Natural killer cell treated with Interleukin-12 subunit alpha and Interleukin-12 subunit beta and Interleukin-15 and Interleukin-18, amount 100 ng/mL, for 72 hours (primary cell): ENCODE measurements at places on chromosomes 2 and 18. TPM values are rescaled to one million over a fixed set of nuclear protein-coding genes. Genes with fewer than 3 reads are reported as not detected.

DNA sequence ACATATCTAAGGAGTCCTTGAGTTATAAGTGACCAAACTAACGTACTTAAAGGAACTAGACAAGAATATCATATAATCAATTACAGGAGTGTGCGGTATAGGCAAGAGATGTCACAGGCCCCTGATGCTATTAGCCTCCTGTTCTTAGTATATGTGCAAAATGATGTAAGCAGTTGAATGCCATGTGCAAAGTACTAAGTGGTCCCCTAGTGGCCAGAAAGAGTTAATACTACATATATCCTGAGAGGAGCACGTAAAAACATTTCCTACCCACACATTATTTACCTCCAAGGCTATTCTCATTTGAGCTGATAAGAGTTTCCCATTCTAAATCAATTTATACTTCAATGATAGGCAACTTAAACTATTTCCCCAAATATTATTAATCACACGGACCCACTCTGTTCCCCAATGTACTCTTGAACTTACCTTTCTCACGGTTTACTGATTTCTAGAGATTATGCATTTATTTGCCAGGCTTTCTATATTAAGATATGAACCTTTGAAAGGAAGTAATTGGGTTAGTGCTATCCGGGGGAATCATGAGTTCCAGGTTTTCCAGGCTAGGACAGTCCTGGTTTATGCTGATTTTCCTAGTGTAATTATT lies 158.0 kb upstream of the KLHL14 start:
- no peaks in the 10 kb centered on the region for H3K36me3 ChIP-seq
- no peak overlapping the region for H3K27ac ChIP-seq
- DNase-seq = no peak
- H3K27me3 ChIP-seq = no peaks in the 10 kb centered on the region

The TCF23 gene
- not detected for total RNA-seq

GRCh38 chr2:19888831-19889230 lies 13.0 kb downstream of the TTC32 start:
- peaks cover 4% of the 10 kb centered on the region for H3K36me3 ChIP-seq
- no peak for DNase-seq
- H3K27me3 ChIP-seq = no peaks in the 10 kb centered on the region
- H3K4me3 ChIP-seq = no peak overlapping the region
- no peak overlapping the region for H3K27ac ChIP-seq

DNA sequence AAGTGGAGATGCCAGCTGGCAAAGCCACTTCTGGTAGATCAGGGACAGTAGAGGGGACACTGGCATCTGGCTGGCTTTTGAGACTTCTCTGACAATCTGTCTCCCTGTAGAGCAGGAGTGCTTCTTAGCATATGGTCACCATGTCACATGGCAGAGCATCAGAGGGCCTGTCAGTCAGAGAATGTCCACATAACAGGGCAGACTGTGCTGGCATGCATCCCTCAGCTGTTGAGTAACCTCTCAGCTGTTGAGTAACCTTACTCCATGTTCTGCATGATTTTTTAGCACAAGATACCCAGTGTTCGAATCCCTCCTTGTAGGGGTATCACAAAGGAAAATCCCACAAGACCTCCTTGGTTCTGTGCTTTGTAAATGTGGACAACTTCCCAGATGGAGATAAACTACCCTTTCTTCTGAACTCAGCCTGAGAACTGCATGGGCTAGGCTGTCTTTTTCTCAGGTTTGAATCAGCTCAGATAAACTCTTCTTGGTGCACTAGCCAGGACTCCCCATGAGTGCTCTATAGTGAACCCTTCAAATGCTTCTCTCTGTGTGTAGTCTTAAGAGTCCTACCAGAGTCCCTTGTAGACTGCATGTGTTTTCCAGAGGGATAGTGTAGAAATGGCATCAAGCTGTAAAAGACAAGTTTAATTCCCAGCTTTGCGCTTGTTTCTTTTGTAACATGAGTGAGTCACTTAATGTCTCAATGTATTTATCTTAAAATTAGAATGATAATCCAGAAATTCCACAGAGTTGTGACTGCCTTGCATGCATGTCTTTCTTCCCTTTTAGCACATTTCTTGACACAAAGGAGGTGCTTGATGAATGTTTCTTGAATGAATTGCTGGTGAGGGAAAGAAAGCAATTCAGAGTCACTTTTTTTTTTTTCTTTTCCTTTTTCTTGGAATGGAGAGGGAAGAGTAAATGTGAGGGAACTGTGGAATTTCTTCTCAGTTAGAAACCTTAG lies 442.3 kb upstream of the HNMT start:
- H3K4me1 ChIP-seq = no peaks in the 10 kb centered on the region
- no peaks in the 10 kb centered on the region for H3K27me3 ChIP-seq

- no peaks in the 10 kb centered on the region for H3K4me1 ChIP-seq
Observed at GRCh38 chr2:66839551-66840320, 404.8 kb downstream of the MEIS1 start.

DNA sequence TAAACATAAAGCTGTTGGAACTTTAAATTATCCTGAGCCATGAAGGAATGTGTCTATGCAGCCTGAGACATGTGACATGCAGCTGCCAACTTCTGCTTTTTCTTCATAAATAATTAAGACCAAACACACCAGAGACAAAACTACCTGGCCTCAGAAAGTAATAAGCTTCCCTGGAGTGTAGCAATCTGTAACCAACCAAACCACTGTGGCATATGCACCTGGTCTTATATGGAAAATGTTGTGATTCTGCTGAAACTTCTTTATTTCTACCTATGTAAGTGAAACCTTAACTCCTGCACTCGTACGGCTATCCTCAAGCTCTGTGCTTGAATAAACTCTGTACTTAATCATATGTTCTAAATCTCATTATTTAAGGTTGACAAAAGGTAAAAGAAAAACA lies 515.0 kb downstream of the TMEM182 start:
- no peaks in the 10 kb centered on the region for H3K4me1 ChIP-seq
- no peaks in the 10 kb centered on the region for H3K36me3 ChIP-seq
- no peak overlapping the region for H3K4me3 ChIP-seq
- H3K27ac ChIP-seq = no peak overlapping the region

DNA sequence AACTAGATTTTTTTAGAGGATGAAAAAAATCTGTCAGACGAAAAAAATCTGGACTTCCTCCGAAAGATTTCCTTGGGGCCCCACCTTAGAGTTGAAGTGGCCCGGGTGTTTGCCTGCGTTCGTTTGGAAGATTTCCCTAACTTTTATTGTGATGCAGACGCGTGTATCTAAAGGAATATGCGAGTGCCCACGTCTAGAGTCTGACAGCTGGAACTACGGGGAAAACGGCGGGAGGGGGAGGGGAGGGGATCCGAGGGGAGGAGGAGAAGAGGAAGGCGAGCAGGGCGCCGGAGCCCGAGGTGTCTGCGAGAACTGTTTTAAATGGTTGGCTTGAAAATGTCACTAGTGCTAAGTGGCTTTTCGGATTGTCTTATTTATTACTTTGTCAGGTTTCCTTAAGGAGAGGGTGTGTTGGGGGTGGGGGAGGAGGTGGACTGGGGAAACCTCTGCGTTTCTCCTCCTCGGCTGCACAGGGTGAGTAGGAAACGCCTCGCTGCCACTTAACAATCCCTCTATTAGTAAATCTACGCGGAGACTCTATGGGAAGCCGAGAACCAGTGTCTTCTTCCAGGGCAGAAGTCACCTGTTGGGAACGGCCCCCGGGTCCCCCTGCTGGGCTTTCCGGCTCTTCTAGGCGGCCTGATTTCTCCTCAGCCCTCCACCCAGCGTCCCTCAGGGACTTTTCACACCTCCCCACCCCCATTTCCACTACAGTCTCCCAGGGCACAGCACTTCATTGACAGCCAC lies 2.4 kb upstream of the SP9 start:
- peak overlapping the region; percentile 21 for H3K27ac ChIP-seq
- no peaks in the 10 kb centered on the region for H3K36me3 ChIP-seq
- H3K4me1 ChIP-seq = peaks cover 35% of the 10 kb centered on the region
- H3K4me3 ChIP-seq = peak overlapping the region; percentile 56
- DNase-seq = no peak

- H3K27ac ChIP-seq = no peak overlapping the region
- DNase-seq = no peak
- H3K4me1 ChIP-seq = peaks cover 21% of the 10 kb centered on the region
- peaks cover 5% of the 10 kb centered on the region for H3K36me3 ChIP-seq
- no peaks in the 10 kb centered on the region for H3K27me3 ChIP-seq
Observed at GRCh38 chr2:101249826-101250225, 2.9 kb upstream of the CNOT11 start.

DNA sequence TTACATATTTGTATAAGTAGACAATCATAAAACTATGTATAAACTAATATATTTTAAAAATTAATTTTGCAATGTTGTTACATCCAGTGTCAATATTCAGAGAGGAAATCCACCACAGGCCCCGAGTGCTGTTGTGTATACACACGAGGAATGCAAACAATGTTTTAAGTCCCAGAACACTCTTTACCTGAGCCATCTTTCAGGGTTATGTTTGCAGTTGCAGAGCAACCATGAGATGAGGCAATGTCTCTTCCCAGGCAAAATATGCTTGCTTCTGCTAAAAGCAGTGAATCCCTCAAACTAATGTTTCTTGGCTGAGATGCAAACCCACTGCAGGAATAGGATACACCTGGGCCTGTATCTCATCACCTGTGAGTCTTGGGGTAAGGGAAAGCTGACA lies 91.3 kb downstream of the ASXL2 start:
- no peak overlapping the region for H3K4me3 ChIP-seq
- H3K4me1 ChIP-seq = peaks cover 28% of the 10 kb centered on the region
- no peaks in the 10 kb centered on the region for H3K36me3 ChIP-seq
- H3K27me3 ChIP-seq = no peaks in the 10 kb centered on the region
- no peak overlapping the region for H3K27ac ChIP-seq

The CDKL4 gene
- total RNA-seq = not detected

The DLGAP1 gene
- total RNA-seq = not detected

The CABLES1 gene
- total RNA-seq = 0.39 TPM

GRCh38 chr2:9629222-9630116 lies 1.3 kb downstream of the YWHAQ start:
- H3K4me3 ChIP-seq = peak overlapping the region; percentile 99
- no peaks in the 10 kb centered on the region for H3K27me3 ChIP-seq
- peaks cover 36% of the 10 kb centered on the region for H3K36me3 ChIP-seq
- peaks cover 50% of the 10 kb centered on the region for H3K4me1 ChIP-seq
- H3K27ac ChIP-seq = peak overlapping the region; percentile 48

The CHAC2 gene
- total RNA-seq = 19.3 TPM

GRCh38 chr18:47931718-47932103 lies 1.3 kb upstream of the SMAD2 start:
- peak overlapping the region; percentile 81 for H3K4me3 ChIP-seq
- DNase-seq = no peak
- H3K27me3 ChIP-seq = no peaks in the 10 kb centered on the region
- H3K4me1 ChIP-seq = peaks cover 30% of the 10 kb centered on the region
- H3K36me3 ChIP-seq = no peaks in the 10 kb centered on the region
- peak overlapping the region; percentile 59 for H3K27ac ChIP-seq

DNA sequence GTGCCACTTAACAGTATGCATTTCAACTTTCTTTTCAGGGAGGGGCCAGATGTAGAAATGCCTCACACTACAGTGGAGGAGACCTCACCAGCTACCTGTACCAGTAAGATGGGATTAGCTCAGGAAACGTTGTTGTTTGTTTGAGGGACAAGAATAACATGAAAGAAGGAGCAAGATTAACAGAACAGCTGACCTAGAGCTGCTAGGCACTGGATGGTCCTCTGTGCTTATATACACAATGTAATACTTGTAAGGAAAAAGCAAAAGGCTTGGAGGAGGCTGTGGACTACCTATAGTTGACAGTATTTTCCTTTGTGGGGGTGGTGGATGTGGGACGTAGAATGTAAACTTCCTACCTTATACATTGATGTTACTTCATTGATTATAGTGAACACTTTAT lies 154.4 kb downstream of the FMNL2 start:
- DNase-seq = no peak
- no peaks in the 10 kb centered on the region for H3K36me3 ChIP-seq
- peaks cover 19% of the 10 kb centered on the region for H3K27me3 ChIP-seq
- H3K4me3 ChIP-seq = no peak overlapping the region

The SERPINB12 gene
- not detected for total RNA-seq

- H3K36me3 ChIP-seq = no peaks in the 10 kb centered on the region
- H3K27ac ChIP-seq = no peak overlapping the region
- no peak overlapping the region for H3K4me3 ChIP-seq
- no peaks in the 10 kb centered on the region for H3K4me1 ChIP-seq
Observed at GRCh38 chr18:58511897-58512581, 116.9 kb downstream of the ALPK2 start.

The DCDC2C gene
- not detected for total RNA-seq

The HOXD11 gene
- total RNA-seq = not detected

The UGT1A3 gene
- total RNA-seq = not detected

DNA sequence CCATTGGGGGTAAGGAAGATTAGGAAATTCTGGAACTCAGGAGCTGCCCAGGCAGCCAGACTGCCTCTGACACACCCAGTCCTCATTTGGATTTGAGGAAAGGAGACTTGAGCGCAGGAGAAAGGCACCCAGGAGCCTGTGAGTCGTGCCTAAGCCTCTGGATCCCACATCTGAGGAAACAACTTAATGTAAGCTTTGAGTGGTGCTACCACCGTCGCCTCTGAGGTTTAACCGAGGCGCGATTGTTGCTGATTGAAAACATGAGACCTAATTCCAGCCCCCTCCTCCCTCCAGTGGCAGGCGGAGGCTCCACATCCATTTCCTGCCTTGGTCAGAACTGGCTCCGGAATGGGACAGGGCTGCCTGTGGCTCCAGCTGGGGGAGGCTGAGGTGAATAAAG lies 176.7 kb upstream of the PKDCC start:
- no peak overlapping the region for H3K4me3 ChIP-seq
- H3K36me3 ChIP-seq = no peaks in the 10 kb centered on the region
- H3K4me1 ChIP-seq = peaks cover 5% of the 10 kb centered on the region
- H3K27ac ChIP-seq = no peak overlapping the region

The NTSR2 gene
- not detected for total RNA-seq

- no peaks in the 10 kb centered on the region for H3K4me1 ChIP-seq
- H3K27me3 ChIP-seq = peaks cover 20% of the 10 kb centered on the region
- no peak for DNase-seq
- no peak overlapping the region for H3K27ac ChIP-seq
Observed at GRCh38 chr2:130882111-130882690, 45.5 kb downstream of the ARHGEF4 start.

- no peak for DNase-seq
- H3K36me3 ChIP-seq = no peaks in the 10 kb centered on the region
- no peak overlapping the region for H3K27ac ChIP-seq
- peaks cover 22% of the 10 kb centered on the region for H3K27me3 ChIP-seq
Observed at GRCh38 chr18:56580026-56580425, 58.4 kb downstream of the TXNL1 start.

- no peak overlapping the region for H3K4me3 ChIP-seq
- no peaks in the 10 kb centered on the region for H3K36me3 ChIP-seq
- H3K4me1 ChIP-seq = no peaks in the 10 kb centered on the region
- H3K27me3 ChIP-seq = no peaks in the 10 kb centered on the region
Observed at GRCh38 chr2:1971124-1971523, 226.8 kb upstream of the PXDN start.
